ENCODE measurements at places on chromosomes 3 and 15.

DNA sequence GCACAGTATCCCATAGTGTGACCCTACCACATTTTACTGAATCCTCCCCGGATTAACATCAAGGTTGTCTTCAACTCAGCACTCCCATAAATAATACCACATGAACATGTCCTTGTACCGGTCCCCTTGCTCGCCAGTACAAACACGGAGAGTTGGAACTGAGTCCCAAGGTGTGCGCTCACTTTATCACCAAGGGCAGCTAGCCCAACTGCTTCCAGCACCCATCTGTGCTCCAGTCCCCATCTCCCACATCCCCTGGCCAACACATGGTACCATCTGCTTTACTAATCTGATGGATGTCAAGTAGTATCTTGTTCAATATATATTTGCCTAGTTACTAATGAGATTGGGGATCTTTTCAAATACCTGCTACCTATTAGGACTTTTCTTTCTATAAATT, 64.7 kb downstream of the ISG20 start:
- DNase-seq: no peak

DNA sequence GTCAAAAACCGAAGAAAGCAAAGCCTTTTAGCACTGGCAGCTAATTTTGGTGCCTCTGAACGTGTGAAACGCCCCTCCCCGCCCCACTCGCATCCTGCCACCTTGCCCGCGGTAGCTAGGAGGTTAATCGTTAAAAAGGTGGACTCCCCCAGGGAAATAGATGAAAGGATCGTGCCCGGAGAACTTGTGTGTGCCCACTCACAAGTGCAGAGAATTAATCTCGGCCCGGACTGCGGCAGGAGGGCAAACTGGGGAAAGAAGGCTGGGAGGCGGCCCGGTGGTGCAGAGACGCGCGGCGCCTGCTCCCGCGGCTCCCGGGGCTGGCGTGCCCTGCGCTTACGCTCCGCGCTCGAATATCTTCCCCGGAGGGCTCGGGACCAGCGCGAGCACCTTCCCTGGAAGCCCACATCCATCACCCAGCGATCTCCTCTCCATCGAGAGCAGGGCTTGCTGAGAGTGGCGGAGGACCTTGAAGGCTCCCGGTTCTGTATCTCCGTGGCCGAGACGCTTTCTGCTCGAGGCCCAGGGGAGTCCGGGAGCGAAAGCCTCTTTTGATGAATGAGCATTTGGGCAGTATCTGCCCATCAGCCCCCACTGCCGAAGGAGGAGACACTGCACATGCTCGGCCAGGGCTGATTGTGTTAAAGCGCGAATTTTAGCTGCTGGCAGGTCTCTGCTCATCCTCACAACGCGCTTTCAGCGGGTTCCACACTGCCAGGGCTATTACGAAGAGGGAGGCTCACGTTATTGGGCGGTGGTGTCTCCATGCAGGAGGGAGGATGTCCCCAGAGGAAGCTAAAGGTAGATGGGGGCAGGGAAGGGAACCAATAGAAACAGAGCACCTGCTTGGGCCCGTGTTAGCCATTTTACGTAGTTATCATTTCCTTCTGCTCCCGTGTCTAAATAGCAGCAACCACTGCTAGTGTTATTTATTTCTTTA, 1.3 kb upstream of the SPTSSB start:
- DNase-seq: no peak

GRCh38 chr3:128382221-128382807, 84.4 kb downstream of the DNAJB8 start:
- DNase-seq: no peak

DNA sequence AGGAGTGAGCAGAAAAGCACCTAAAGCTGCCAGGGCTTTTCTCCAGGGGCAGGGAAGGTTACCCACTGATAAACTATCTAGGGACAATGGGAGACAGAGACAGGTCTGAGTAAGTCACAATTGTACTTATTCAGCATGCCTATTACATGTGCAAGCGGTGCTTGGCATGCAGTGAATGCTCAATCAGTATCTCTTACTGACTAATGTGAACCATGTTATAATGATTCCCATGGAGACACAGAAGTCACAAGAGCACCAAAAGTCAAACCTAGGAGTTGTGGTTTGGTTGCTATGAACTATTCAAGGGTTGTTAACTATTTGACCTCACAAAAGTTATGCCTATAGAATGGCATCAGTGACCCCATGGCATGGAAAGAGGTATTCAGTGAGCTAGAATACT, 50.0 kb upstream of the RASGRP1 start:
- no peak for DNase-seq

DNA sequence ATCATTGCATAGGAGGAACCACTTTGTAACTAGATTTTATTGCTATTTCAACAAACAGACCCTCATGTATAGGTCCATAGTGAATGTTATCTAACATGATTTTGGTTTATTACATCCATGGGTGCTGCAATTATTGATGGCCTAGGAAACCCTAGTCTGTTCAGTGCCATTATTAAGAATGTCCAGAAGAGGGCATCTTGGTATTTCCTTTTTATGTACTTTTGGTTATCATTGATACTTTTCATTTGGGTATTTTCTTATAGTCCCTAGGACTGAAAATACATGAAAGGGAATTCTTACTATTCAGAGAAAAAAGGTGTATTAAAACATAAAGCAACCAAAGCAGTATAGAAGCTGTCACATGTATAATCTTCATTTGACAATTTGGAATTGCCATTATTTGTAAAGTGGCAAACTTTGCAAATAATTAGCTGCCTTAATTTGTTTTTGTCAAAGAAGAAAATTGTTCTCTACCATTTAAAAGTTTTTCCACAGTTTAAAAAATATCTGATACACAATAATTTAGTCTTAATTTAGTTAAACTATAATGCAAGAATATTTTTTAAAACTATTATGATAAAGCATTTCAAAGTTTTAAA, 48.7 kb downstream of the CNOT10 start:
- no peak for DNase-seq

DNA sequence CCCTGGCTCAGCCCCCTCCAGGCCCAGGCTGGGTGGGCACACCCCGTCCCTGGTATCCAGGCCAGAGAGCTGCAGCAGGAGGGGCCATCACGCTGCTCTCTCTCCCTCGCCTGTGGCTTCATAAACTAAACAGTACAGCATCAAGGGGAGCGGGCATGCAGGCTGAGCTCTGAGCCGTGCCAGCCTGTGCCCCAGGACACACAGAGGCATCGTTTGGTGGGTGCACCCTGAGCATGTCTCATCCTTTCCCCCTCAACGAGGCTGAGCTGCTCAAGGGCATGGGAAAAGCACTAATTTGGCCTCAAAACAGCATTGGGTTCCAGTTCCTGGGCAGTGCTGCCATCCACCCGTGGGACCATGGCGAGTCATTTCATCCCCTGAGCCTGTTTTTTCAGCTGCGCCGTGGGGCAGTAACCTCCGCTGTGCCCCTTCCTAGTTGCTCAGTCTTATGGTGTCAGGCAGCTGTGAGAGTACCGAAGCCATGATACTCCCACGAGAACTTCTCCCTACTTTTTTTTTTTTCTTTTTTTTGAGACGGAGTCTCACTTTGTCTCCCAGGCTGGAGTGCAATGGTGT, 79.6 kb downstream of the CPN2 start:
- no peak for DNase-seq

GRCh38 chr3:64028754-64029153, 5.5 kb upstream of the PSMD6 start:
- no peak for DNase-seq

DNA sequence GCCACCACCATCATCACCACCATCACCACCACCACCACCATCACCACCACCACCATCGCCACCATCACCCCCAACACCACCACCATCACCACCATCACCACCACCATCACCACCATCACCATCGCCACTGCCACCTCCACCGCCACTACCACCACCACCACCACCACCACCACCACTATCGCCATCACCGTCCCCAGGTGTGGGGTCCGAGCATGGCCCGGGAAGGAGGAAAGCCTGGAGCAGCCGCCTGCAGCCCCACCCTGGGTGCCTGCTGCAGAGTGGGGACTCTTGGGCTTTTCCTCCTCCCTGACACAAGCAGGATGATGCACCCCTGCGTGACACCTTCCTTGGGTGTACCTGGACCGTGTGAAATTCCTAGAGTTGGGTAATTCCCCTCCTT, 43.9 kb downstream of the MUC4 start:
- no peak for DNase-seq
